CD4-positive, alpha-beta T cell treated with Interferon gamma for 1 hour (primary cell): ENCODE measurements at places on chromosomes 5 and 9.

DNA sequence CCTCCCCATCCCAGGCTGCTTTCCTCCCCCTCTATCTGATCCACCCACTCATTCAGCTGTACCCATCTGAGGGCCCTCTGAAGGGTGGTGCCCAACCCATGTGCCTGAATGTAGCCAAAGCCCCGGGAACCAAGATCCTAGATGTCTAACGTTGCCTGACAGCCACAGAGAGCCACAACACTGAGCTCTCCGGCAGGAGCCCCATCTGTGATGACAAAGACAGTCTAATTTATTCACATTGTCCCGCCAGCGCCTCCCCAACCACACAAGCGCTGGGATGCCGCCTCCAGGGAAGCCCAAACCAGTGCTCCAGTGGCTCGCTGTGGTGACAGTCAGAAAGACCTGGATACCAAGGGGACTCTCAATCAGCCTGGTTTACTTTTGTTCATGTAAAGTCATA lies 8.4 kb downstream of the IGFBPL1 start:
- no peak for DNase-seq

- DNase-seq: no peak
Measured at GRCh38 chr5:179759581-179760551, 27.2 kb downstream of the MAML1 start.

DNA sequence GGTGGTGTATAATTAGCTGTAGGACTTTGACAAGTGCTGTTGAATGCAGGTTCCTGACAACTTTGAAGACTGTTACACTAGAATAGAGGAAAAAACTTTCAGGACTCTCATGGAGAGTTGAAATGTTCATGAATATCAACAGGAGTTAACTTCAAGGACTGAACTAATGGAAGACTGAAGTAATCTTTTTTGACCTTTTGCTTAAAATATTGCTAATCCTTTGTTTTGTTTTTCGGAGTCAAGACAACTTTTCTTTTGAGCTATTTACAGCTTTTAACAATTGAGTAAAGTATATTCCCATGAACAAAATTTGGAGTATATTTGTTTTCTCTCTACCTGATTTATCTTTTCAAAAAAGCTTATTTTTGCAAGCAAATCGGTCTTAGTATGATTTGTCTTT lies 34.1 kb upstream of the MTMR12 start:
- no peak for DNase-seq

DNA sequence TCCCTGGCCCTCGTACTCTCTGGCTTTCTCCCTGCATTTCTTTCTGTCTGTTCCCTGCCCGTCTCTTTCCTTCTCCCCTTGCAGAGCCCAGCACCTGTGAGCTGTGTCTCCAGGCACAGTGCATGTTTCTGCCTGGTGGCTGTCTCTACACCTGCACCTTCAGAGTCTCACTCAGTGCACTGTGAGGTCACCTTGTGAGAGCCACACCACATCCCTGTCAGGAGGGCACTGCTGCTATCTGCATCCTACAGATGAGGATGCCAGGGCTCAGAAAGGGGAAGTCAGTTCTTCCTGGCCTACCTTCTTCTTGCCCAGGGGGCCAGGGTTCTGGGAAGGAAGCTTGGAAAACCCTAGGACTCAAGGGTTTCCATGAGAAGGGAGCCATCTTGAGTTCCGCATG lies 69.7 kb upstream of the NEURL1B start:
- DNase-seq: no peak

DNA sequence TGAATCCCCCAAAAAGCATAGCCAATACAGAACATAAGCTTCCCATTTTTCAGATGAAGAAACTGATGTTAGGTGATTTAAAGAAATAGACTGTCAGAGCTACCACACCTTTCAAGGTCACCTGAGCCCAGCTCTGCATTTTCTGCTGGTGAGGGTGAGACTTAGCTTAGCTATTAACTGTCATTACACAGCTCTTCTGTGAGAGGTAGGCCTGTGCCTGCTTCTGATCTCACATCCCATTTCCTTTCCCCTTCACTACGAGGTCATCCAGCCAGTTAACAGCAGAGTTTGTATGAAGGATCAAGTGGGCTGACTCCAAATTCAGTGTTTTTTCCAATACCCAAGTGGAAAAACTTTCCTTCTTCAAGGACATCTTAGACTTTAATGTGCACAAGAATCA lies 528.6 kb upstream of the CLINT1 start:
- DNase-seq: no peak
